NCI-H510A treated with DMSO at 0.1 percent for 48 hours (cell line): ENCODE measurements at places on chromosomes 5 and 9.

- no peak for DNase-seq
Observed at GRCh38 chr9:127796225-127796813, 6.4 kb upstream of the FPGS start.

- no peak for DNase-seq
Observed at GRCh38 chr5:93821891-93822415, 80.6 kb upstream of the POU5F2 start.

GRCh38 chr5:171295801-171296200, 13.2 kb upstream of the TLX3 start:
- DNase-seq, result no peak

DNA sequence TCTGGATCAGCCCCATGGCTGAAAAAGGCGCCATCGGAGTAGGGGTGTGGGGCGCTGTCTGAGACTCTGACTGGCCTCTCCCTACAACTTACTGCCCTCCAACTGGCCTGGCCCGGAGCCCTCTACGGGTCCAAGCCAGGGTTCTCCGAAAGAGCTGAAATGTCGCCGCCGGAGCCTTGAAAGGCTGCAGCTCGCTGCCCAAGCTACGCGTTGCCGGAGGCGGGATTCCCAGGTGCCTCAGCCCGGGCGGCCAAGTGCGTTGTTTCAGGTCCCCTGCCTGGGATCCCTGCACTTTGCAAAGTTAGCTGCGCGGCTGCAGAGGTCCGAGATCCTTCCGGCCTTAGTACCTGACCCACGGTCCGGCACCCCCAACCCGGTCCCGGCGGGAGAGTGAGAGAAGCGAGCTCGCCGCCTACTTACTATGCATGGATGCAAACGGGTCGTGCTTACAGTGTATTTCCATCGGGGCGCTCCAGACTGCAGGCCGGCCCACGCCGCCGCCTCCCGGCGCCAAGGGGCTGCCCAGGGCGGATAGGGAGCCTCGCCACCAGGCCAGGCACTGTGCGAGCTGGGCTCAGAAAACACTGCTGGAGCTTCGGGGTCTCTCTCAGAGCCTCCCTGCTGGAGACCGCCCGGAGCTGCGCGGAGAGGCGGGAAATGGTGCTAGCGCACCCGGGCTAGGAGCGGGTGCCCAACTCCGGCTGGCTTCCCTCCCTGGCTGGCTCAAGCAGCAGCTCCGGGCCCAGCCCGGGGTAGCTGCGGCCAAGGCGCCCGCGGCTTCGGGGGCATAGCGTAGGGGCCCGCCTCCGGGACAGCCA, 7.7 kb downstream of the PAX5 start:
- DNase-seq, result no peak

DNA sequence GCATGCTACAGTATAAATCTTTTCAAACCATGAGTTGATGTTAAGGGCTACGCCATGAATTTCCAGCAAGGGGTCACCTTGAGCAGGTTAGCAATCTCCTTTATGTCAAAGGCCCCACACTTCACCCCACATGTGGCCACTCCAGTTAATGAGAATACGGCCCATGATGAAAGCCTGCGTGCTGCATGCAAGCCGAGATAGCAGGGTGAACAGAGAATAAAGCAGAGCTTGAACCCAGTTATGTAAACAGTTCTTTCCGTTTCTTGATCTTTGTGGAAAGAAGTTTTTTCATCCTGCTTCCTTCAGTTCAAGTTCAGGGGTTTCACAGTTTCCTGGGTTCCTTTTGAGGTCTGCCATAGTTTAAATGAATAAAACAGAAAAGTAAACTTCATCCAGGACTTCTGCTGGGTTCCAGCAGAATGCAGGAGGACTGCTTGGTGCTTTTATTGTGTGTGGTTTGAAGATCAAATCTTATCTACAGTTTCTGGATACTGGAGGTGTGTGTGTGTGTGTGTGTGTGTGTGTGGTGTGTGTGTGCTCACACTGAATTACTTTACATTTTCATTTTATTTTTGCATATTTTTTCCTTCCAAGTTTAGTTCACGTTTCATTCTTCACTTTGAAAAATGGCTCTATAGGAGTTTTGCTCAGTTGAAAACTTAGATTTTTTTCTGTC, 87.1 kb downstream of the HMHB1 start:
- DNase-seq, result no peak

DNA sequence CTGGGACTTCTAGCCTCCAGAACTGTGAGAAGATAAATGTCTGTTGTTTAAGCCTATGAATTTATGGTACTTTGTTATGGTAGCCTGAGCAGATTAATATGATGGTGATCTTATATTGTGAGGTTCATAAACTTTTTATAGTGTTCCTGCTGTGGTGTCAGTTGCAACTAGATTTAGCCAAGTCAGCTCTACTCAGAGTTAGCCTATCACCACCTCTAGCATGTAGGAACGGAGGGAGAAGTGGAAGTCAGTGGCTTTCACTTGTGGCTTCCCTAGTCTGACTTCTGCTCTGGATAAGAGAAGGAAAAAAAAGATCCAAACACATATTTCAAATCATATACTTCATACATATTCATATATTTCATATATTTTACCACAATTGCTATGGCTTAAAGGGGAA, 6.6 kb downstream of the POC5 start:
- no peak for DNase-seq

DNA sequence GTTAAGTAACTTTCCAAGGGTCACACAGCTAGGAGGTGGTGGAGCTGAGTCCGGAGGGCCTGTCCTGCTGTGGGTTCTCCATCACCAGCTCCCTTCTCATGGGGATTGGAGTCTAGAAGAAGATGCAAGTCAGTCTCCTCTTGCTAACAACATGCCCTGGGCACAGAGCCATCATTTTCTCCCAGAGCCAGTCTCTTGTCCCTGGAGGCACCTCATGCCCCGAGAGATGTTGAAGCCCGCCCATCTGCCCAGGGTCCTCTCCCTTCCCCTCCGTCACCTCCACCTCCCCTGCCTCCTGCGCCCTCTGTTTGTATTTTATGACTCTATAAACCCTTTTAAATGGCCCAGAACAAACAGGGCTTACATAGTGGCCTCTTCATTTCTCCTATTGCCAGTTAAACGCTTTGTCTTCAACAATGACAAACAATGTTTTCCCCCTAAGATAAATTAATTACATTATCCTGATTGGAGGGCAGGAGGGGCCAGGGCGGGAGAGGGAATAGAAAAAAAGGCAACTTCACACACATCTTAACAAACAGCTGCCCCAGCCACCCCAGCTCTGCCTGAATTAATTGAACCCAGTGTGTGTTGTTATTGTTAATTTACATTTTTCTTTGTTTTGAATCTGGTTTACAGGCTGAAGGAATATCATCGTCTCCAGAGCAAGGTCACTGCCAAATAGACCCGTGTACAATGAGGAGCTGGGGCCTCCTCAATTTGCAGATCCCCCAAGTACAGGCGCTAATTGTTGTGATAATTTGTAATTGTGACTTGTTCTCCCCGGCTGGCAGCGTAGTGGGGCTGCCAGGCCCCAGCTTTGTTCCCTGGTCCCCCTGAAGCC, 55.8 kb downstream of the ASS1 start:
- DNase-seq, result peak; percentile 77

- DNase-seq, result peak; percentile 84
Observed at GRCh38 chr5:147188200-147189108, 46.4 kb upstream of the STK32A start.
